Type B pancreatic cell (in vitro differentiated cells): ENCODE measurements at places on chromosomes 3 and 15. TPM values are rescaled to one million over a fixed set of nuclear protein-coding genes. Genes with fewer than 3 reads are reported as not detected.

The GXYLT2 gene
- 6.3 and 25.8 TPM in 2 replicates for total RNA-seq

The UROC1 gene
- total RNA-seq: not detected in 2 replicates

DNA sequence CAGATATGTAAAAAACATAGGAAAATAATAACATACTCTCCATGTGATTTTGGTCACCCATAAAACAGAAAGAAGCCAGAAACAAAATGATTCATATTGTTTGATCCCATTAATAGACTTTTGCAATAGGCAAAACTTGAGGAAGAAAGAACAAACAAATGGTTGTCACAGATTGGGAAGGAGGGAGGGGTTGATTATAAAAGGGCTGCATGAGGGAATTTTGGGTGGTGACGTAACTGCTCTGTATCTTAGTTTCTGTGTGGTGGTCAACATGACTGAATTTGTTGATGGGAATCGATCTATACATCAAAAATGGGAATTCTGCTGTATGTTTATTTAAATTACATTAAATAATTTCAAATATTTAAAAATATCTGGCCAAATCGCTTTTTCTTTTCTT, 86.3 kb downstream of the P3H2 start:
- DNase-seq: no peak
- H3K36me3 ChIP-seq: no peaks in the 10 kb centered on the region
- H3K4me3 ChIP-seq: no peak overlapping the region
- H3K27me3 ChIP-seq: no peaks in the 10 kb centered on the region
- H3K4me1 ChIP-seq: peaks cover 21% of the 10 kb centered on the region

DNA sequence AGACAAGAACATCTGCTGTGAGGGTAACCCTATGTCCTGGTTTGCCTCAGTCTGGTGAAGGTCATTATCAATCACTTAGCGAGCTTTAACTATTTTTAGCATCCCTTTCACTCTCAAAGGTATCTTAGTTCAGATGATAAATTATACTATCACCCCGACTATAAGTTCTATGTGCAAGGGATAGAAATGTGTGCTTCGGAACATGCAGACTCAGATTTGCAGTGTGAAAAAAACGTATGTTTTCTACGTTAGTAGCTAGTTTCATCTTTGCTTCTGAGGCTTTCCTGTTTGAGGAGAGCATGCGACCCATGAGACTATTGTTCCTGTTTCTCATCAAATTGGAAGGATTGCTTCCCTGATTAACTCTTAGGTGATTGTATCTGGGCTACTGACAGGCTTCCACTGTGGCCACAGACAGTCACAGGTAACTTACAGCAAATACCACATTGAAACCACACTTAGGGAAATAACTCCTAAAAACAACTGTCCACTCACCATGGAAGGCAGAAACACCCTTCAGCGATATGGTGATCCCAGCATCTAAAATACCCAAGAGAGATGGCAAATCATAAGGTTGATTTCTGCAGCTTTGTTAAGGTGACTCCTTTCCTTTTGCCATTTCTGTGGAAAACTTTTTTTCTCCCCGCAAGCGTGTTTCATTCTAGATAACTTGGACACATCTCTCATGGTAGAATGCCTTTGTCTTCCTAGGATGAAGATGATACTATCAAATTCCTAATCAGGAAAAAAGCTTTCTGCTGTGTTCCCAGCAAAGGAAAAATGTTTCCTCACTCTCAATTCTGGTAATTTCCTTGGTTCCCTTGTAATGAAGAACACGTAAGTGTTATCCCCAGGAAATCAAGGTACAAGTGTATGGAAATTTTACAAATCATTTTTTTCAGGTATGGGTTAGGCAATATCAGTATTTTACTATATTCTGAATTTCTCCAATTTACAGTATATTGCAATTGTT, 5.2 kb downstream of the GCSAM start:
- DNase-seq: no peak
- H3K27me3 ChIP-seq: no peaks in the 10 kb centered on the region
- peaks cover 42% of the 10 kb centered on the region for H3K4me1 ChIP-seq
- H3K4me3 ChIP-seq: no peak overlapping the region

GRCh38 chr3:42157540-42158538, 66.7 kb downstream of the TRAK1 start:
- DNase-seq: no peak
- no peak overlapping the region for H3K27ac ChIP-seq
- no peak overlapping the region for H3K4me3 ChIP-seq
- H3K36me3 ChIP-seq: peaks cover 5% of the 10 kb centered on the region

- H3K4me3 ChIP-seq: no peak overlapping the region
- DNase-seq: no peak
- H3K27ac ChIP-seq: no peak overlapping the region
- peaks cover 64% of the 10 kb centered on the region for H3K36me3 ChIP-seq
- no peaks in the 10 kb centered on the region for H3K27me3 ChIP-seq
These were observed 22.6 kb downstream of the MTHFS start for GRCh38 chr15:79874242-79874641.
